Non-pigmented ciliary epithelial cell (primary cell): ENCODE measurements at places on chromosomes 1 and 21.

DNA sequence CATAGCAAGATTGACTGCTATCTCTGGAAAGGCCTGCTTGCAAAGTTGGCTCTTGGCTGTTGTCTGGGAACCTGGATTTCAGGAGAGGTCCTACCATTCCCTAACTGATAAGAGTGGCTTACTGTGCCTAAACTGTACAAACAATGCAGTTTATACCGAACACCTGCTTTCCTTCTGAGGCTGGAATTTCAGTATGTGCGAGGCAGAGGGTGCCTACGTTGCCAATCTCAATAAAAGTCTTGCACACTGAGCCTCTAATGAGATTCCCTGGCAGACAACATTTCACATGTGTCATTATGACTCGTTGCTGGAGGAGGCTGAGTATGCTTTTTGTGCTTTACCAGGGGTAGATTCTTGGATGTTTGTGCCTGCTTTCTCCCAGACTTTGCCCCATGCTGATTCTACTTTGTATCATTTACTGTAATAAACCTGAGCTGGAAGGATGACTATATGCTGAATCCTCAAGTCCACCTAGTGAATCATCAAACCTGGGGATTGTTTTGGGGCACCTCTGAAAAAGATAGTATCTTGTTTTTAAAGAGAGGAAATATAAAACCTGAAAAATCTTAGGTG, 58.9 kb upstream of the GNG4 start:
- no peak for DNase-seq

DNA sequence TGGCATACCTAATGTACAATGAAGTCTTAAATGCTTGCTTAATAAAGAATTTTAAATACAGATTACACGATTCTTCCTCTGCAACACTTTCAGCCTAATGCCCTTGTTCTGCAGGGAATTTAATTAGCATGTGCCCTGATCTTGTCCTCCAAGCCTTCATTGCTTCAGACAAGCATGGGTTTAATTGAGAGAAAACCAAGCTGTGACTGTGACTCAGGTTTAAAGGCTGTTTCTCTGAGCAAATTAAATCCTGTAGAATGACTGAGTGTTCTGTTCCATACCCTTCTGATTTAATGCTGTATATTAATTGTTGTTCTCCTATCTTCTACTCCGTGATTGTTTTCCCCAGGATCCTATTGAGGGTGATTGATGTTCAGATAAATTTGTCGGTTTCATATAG, 269.0 kb upstream of the PRMT6 start:
- no peak for DNase-seq

GRCh38 chr1:178684542-178685000, 40.5 kb upstream of the RALGPS2 start:
- DNase-seq: peak; percentile 83

GRCh38 chr1:246476771-246477170, 30.3 kb downstream of the SMYD3 start:
- no peak for DNase-seq

DNA sequence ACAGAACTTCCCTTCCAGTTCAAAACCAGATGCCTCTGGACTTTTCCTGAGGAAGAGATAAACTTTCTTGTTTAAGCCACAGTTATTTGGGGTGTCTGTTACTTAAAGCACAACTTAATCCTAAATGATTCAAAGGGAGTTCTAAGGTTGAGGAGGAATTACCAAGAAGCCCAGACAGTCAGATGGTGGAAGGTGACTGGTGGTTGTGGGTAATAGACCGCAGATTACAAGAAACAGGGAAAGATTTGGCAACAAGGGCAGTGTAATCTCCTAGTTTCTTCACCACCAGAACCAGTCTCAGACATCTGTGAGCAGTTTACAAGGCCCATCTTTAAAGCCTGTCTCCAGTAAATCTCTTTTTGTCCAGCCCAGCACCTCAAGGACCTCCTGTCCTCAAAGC, 130.1 kb upstream of the CTTNBP2NL start:
- no peak for DNase-seq
